ENCODE measurements at places on chromosomes 5 and 9.

- DNase-seq: no peak
Measured at GRCh38 chr9:133348718-133349573, 928 bp downstream of the RPL7A start.

GRCh38 chr5:82222597-82223574 lies 55.3 kb downstream of the RPS23 start:
- no peak for DNase-seq

GRCh38 chr5:143025971-143026370 lies 255.8 kb downstream of the ARHGAP26 start:
- peak; percentile 13 for DNase-seq

GRCh38 chr5:116381201-116381600 lies 193.4 kb downstream of the SEMA6A start:
- no peak for DNase-seq

DNA sequence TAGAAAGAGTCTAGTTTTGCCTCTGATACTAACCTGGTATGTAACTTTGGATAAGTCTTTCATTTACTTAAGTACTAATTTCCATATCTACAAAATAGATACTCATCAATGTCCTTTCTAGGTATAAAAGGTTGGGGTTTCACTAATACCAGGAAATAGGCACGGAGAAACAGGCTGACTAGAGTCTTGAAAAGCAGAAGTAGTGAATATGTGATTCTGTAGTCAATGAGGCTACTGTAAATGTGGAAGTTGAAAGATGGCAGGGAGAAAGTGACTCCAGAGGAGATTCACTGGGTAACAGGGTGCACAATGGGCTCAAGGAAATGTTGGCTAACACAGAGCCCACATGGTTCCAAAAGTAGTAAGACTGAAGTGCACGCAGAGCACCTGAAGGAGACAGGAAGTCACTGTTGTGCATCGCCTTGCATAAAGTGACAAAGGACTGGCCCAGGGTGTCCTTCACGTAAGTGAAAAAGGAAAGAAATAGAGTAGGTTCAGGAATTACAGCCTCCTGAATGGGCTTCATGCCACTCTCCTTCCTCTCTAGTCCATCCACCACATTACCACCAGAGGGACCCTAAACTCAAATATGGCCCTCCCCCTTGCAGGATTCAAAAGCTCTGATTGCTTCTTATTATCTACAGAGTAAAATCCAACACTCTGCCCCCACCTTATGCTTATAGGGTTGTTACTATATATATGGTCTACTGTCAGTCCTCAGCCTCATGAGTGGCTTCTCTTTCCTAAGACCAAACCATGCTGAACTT lies 288.0 kb upstream of the SMARCA2 start:
- DNase-seq: no peak

GRCh38 chr9:74576176-74576575 lies 79.0 kb downstream of the RORB start:
- no peak for DNase-seq

GRCh38 chr5:124707520-124707919 lies 38.9 kb downstream of the ZNF608 start:
- DNase-seq: no peak

GRCh38 chr5:157266286-157267007 lies 524 bp downstream of the CYFIP2 start:
- DNase-seq: peak; percentile 26

DNA sequence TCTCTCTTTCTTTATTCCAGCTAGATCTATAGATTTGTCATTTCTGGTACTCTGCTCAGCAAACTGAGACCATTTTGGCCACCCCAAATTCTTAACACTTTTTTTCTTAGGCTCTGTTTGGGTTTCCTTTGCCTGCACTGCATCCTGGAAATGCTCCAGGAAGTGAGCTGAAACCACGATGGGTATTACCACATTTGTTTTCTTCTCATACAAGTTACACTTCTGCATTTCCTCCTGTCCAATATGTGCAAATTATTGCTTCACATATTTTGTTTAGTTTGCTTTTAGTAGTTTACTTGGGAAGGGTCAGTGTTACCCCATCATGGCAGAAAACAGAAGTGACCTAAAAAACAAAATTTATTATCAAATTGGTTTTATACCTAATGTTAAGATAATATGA lies 498.6 kb upstream of the GRIN3A start:
- DNase-seq: no peak

GRCh38 chr5:116137544-116138378 lies 52.9 kb downstream of the COMMD10 start:
- DNase-seq: peak; percentile 33

GRCh38 chr5:179870403-179870903 lies 11.8 kb upstream of the MRNIP start:
- peak; percentile 68 for DNase-seq

- no peak for DNase-seq
Measured at GRCh38 chr9:133496861-133497842, 18.3 kb upstream of the SLC2A6 start.

DNA sequence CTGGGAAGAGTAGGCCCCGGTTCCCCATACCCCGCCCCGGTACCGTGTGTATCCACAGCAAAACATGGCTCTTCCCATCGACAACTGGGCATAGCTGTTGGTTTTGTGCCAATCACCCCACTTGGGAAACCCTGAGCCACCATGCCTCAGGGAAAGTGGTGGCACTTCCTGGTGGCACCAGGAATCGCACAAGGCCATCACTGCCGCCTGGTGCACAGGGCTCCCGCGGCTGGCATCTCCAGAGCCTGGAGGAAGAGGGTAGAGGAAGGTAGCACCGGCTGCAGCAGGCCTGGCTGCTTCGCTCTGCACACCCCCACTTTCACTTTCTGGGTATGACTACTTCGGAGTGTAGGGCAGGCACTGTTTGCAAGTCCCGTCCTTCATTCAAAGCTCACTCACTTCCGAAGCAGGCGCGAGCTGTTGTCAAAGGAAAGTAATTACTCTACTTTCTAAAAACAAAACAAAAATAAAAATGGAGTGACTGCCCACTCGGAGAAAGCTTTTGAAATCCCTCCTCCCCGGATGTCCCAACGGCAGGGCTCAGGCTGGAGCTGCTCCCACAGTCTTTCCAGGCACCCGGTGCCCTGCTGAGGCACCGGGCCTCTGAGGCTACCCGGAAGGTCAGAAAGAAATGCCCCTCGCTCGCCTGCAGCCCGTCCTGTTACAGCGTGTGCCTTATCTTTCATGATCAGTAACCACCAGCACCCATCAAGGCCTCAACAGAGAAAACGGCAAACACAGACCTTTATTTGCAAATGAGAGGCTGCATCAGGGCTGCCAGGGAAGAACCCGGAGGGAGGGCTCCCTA lies 2.0 kb downstream of the BRD3 start:
- no peak for DNase-seq

DNA sequence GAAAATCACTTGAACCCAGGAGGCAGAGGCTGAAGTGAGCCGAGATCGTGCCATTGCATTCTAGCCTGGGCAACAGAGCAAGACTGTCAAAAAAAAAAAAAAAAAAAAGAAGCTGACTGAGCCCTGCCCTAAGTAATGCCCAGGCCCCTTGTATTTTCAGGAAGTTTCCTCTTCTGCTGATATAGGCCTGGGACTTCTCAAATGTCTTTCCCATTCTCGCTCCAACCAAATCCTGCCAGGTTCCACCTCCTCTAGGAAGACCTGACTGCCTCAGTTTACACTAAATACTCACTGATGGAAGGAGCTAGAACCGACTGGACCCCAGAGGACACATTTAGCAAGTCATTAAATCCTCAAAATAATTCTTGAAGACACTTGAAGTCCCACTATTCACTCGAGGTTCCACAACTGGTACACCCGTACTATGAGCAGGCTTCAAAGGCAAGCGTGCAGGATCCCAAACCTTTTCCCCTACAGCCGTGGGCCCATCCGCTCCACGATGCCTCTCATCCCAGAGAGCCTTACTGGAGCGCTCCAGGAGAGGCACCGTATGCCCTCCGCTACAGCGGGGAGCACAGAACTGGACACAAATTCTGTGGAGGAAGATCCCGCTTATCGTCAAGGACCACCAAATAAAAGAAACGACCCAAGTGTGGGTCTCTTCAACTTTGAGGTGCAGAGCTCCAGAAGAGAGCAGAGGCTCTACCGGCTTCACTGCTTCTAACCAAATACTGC lies 676 bp downstream of the NOL6 start:
- no peak for DNase-seq

- DNase-seq: no peak
Measured at GRCh38 chr9:90996154-90997065, 194.8 kb downstream of the SYK start.

DNA sequence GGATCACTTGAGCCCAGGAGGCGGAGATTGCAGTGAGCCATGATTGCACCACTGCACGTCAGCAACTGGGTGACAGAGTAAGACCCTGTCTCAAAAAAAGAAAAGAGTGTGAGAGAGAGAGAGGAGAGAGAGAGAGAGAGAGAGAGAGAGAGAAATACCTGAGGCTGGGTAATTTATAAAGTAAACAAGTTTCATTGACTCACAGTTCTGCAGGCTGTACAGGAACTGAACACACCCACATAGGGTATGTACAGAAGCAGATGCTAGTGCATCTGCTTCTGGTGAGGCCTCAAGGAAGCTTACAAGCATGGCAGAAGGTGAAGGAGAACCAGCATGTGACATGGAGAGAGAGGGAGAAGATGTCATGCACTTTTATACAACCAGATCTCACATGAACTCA lies 46.4 kb upstream of the CHD1 start:
- DNase-seq: no peak

GRCh38 chr5:127988146-127988760 lies 95.3 kb upstream of the SLC12A2 start:
- DNase-seq: peak; percentile 5

- no peak for DNase-seq
Measured at GRCh38 chr5:84344788-84345187, 39.9 kb downstream of the EDIL3 start.

- no peak for DNase-seq
Measured at GRCh38 chr9:81374459-81375186, 314.7 kb downstream of the TLE1 start.

DNA sequence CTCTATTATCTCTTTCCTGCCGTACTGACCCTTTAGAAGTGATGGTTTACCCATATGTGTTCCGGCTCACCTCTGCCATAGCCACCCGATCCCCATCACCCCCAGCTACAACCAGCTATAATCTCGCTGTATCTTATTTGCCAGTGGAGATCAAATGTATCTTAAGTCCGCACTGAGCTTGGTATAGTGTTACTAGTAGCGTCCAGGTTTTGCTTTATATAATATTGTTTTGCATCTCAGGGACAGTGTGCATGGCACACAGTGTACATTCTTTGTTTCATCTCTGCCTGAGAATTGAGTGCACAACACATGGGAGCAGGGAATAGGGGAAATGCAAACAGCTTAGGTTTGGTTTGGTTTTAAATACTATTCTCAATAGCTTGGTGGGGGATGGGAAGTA lies 135.8 kb upstream of the SNX2 start:
- no peak for DNase-seq

GRCh38 chr5:66894480-66895240 lies 298.5 kb downstream of the MAST4 start:
- DNase-seq: no peak

DNA sequence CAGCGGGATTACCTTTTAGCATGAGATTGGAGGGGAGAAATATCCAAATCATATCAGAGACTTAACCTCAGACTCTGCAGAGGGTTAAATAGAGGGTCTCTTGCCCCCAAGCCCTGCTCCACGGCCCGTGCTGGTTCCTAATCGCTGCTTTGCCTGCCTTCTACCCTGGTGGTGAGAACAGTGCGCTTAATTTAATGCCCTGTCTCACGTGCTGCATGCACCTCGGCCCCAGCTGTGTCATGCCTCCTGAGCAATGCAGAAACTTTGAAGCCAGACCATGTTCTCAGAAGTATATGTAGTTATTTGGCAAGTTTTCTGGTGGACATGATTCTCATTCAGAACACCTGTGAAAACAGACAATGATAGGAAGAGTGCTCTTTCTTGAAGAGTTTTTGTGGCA lies 1.4 kb downstream of the OTULIN start:
- no peak for DNase-seq

DNA sequence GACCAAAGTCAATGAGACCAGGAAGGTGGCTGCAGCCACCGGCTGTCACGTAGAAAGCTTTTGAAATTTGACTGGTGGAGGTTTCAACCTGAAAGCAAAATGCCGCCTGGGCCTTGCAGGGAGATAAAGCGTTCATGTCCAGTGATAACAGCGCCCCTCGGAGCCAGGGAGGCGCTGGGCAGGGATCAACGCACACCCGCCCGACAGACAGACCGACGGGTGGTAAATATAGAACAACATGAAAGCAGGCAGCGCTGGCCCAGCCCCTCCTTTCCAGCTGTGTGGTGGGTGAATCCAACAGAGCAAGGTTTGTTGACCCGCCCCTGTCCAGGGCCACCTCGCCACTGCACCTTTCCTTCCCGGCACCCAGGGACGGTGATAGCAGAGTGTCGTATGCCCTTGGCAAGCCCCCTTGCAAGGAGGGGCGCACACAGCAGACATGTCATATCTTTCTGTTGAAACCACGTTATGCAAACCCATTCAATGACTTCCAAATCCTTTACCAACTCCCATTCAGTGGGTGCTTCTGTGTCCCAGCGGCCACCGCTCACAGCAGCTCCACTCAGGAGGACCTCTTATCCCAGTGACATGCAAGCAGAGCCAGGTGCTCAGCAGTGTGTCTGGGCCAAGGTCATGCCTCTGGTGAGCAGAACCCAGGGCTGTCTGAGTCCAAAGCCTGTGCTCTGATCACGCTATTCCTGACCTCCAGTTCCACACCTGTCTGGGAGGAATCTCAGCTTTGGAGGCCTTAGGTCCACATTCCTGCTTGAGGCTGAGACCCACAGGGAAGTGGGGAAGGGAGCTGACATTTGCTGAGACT lies 38.7 kb downstream of the NKX2-5 start:
- no peak for DNase-seq

- DNase-seq: peak; percentile 37
Measured at GRCh38 chr9:2677915-2678889, 39.1 kb upstream of the KCNV2 start.

- DNase-seq: no peak
Measured at GRCh38 chr5:16826379-16827125, 109.5 kb downstream of the MYO10 start.

DNA sequence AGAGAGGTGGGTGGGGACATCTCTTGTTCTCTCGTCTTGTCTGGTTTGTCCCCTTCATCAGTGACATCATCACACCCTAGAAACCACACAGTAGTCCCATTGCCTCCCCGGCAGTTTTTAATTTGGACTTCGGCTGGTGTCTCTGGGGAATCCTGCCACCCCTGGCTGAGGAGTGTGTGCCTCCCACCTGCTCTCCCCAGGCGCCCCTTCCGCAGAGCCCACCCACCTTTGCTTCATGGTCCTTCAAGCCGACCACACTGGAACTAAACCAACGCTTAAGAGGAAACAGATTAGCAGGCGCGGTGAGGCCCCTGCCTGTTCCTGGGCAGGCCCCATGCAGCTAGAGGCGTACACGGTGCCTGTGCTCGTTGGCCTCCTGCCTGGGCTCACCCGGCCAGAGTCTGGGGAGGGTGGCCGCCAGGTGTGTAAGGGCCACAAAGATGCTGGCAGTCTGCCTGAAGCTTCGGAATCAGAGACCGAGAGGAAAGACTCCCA lies 107.6 kb upstream of the SPRY4 start:
- peak; percentile 82 for DNase-seq

DNA sequence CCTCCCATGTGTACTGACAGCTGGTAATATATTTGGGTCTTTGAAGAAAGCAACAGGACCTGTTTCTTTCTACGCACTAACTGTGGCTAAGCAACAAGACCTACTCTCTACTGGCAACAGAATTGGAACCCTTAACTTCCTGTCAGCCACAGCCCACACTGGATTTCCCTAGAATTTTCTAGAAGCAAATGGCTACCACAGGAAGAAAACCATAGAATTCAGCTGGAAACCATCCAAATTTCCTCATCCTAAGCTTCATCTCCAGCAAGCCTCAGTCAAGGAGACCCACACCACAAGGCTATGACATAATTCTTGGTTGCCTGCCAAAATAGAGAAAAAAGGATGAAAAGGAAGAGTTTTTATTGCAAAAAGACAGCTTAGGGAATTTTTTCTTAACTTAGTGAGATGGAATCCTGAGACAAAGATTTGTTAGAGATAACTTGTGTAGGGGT lies 171.8 kb upstream of the TNC start:
- DNase-seq: no peak

All from NCI-H2029 (cell line).